ENCODE measurements at places on chromosomes 5 and 9.

DNA sequence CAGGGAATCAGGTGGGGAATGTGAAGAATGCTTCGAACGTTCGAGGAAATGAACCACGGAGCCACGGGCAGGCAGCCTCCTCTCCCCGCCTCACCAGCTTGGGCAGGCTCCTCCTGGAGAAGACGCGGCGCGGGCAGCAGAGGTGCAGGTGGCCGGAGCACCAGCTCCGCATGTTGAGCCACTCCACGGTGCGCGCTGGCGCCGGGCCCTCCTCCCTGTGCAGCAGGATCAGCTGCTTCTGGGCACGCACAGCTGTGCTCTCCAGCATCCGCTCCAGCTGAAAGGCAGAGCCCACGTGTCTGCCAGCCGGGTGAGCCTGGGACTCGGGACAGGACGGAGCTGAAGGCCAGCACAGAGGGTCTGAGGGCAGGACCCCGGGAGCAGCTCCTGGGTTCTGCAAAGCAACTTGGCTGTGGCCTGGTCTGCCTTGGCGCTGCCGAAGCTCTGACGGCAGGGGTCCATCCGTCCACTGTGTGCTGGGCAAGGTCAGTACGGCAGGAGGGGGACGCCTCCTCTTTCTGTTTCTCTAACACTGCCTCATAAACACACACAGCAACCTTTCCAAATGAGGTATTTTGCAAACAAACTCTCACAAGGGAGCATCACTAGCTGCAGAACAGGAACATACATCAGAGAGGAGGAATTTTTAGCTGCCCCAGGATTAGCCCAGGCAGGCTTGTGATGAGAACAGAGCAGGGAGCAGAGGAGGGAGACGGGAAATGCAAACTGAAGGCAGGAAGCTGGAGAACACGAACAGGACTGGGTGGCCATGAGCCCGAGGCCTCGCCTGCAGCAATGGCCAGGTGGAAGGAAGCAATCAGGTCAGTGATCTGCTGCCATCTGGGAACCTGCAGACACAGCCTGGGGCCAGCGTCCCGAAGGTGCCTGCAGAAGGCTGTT, 20.1 kb upstream of the NSMF start:
- DNase-seq: no peak

GRCh38 chr5:90022711-90023053, 386.9 kb downstream of the CETN3 start:
- no peak for DNase-seq

- DNase-seq: no peak
Observed at GRCh38 chr9:98660541-98660940, 48.2 kb downstream of the GABBR2 start.

GRCh38 chr5:112951124-112951702, 25.4 kb upstream of the DCP2 start:
- no peak for DNase-seq

- no peak for DNase-seq
Observed at GRCh38 chr5:33711094-33711679, 180.6 kb downstream of the ADAMTS12 start.

DNA sequence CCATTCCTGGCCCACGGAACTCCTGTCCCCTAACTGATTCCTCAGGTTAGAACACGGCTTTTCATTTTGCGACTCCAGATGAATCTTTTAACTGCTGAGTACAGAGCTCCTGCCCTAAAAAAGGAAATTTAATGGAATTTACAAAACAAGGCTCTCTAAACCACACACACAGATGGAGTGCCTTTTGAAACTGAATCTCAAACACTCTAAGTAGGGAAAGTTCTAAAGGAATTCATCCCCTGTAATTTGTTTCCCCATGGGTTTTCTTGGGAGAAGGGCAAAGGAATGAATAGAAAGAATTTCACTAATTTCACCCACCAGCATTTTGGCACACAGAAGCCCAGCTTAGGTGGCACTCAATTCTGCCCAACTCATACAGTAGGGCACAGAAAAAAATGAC, 106.5 kb downstream of the THBS4 start:
- DNase-seq: no peak

DNA sequence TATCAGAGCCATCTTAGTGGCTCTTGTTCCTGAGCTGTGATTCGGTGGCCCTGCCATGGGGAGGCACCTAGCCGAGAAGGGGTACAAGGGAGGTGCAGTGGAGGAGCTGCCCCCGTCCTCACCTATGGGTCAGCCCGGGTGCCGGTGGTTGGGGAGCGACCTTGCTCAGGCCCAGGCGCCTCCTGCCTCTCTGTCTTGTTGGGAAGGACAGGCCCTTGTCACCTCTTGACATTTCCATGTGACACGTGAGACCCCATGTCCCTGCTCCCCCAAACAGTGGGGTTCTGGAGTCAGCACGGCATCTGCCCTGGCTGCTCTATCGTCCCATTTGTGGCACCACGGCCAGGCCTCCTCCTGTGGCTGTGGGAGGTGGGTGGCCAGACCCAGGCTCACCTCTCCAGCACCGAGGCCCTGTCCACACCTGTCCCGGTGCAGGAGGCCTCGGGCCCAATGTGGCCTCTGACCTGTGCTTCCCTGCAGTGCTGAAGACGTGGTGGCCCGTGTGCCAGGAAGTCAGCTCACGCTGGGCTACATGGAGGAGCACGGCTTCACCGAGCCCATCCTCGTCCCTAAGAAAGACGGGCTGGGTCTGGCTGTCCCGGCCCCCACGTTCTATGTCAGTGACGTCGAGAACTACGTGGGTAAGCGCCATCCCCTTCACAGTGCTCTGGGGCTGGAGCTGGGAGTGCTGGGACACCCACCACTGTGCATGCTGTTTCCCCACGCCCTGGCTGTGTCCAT, 68.9 kb downstream of the PHF2 start:
- DNase-seq: no peak

DNA sequence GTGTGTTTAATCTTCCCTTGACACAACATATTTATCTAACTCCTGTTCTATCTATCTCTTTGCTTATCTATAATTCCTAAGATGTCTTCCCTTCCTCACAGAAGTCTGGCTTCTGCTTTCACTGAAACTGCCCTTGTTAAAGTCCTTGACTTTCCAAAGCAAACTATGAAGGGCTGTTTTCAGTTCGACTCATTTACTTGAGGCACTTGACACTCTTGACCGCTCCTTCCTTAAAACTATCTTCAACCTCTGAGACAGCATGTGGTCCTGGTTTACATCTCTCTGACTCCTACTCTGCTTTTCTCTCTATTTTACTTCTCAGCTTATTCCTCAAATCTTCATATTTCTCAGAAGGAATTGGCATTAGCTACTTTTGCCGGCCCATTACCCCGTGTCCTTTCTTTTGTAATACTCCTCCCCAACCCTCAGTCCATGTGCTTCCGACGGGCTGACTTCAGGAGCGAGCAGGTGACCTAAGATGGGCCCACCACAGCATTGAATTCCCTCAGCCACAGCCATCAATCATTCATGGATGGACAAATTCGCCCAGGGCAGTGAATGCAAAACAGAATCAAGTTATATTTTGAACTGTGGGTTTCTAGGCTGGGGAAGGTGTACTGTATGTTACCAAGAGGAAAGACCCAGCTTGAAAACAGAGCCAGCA, 1089.2 kb downstream of the PTPRD start:
- no peak for DNase-seq

DNA sequence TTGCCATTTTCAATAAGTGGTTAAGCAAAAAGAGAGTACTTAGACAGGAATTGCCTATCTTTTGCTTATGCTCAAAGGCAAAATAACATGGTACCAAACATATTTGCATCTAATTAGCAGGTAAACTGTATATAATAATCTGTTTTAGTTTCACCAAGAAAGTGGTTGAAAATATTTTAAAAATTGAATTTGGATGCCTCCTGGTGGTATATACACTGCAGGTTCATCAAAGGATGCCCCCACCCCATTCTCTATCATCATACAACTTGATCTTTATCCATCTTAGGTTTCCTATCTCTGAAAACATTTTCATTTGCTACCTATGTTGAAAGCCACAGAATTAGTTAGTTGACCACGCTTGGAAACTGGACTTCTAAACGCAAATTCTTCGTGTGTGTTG, 47.0 kb upstream of the MROH2B start:
- DNase-seq: no peak

- no peak for DNase-seq
Observed at GRCh38 chr5:156322666-156323065, 4.3 kb upstream of the SGCD start.

DNA sequence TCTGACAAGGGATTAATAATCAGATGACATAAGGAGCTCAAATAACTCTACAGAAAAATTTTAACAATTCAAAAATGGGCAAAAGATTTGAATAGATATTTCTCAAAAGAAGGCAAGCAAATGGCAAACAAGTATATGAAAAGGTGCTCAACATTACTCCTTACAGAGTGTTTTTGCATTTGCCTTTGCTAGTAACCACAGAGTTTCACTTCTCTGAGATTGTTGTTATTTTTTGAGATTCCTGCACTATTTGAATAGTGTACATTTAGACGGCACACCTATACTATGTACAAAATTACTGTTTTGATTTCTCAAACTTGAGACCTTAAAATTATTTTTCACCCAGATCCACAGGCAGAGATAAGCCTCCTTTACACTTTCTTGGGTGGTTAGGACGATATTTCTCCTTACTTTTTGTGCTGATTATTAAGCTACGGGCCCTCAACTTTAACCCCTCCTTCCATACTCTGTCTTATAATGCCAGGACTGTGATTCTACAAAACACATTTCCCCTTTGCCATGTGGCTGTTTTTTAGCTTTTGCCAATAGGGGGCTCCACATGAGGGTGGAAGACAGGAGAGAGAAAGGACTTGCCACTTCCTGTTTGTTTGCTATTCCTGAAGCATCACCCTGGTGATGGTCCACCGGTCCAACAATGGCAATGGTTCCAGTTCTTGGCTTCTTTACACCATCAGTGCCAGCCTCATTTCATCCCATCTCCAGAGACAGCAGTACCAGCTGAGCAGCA, 65.0 kb upstream of the DAP start:
- DNase-seq: no peak

GRCh38 chr5:127997201-127997704, 86.3 kb upstream of the SLC12A2 start:
- no peak for DNase-seq

- no peak for DNase-seq
Observed at GRCh38 chr5:80662108-80662507, 7.3 kb upstream of the DHFR start.

DNA sequence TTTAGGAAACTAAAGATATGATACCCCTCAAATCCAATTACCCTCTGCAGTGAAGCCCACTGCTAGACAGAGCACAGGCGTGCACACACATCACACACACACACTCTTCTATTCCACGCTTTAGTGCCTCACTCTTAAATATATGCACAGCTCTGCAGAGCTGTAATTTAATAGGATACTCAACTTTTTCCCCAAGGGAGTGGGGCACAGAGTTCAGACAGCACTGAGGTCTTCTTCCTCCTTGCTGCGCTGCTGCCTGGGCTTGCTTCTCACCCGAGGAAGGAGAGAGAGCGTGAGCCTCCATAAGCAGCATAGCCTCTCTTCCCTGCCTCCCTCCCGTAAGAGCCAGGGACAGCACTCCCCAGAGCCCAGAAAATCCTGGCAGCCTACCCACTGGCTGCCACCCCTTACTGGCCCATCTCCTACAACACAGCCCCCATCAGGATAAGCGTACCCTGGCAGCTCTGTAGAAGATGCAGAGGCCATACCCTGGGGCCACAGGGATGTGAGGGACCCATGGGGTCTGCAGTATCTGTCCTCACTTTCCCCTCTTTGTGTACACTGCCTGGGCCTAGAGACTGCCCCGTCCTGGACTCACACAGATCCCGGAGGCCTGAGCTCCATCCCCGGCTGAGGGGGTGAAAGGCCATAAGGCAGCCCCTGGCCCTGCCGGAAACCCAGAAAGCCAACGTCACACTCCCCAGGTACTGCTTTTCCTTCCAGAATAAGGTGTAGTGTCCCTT, 102.1 kb downstream of the C5orf15 start:
- no peak for DNase-seq

DNA sequence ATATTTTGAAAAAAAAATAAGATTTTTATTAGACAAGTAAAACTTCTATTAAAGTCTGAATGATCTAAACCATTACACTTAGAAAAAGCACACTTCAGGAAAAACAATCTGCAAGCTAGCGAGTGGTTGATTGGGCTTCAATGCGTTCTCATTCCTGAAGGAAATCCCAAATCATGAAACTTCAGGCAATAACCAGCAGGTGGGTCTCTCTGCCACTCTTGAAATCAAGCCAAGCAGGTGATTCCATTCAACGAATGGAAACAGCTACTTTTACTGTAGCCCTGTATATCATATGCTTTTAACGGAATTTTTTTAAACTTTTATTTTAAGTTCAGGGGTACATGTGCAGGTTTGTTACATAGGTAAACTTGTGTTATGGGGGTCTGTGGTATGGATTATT, 234.5 kb upstream of the TRPM3 start:
- DNase-seq: no peak

- DNase-seq: no peak
Observed at GRCh38 chr9:77959803-77960202, 71.8 kb downstream of the GNAQ start.

GRCh38 chr9:87643107-87643650, 82.7 kb upstream of the CTSL start:
- DNase-seq: no peak

GRCh38 chr5:38556088-38556598, 303 bp downstream of the LIFR start:
- no peak for DNase-seq

- no peak for DNase-seq
Observed at GRCh38 chr5:129063483-129064113, 31.0 kb upstream of the ISOC1 start.

GRCh38 chr9:82192211-82192610, 203.6 kb downstream of the SPATA31D1 start:
- DNase-seq: no peak

- no peak for DNase-seq
Observed at GRCh38 chr9:10875752-10876151, 262.9 kb upstream of the PTPRD start.

DNA sequence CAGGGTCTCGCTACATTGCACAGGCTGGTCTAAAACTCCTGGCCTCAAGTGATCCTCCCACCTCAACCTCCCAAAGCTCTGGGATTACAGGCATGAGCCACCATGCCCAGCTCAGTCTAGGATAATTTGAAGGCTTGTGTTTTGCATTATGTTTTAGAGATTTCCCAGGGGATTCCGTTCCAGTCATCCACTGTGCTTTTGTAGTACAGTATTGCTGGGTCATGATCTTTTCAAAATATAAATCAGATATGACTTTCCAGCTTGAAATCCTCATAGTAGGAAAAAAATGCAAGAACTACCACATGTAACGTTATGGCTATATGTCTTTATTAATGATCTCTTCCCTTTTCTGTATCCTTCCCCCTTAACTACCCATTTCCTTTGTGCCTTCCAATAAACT, 338.1 kb downstream of the PRELID2 start:
- no peak for DNase-seq

Data from GM12892 (cell line).